ENCODE measurements at places on chromosomes 7 and 10.

- DNase-seq, result no peak
Observed at GRCh38 chr7:4260867-4261600, 421.1 kb upstream of the FOXK1 start.

- no peak for DNase-seq
Observed at GRCh38 chr10:95441547-95441923, 119.6 kb downstream of the SORBS1 start.

DNA sequence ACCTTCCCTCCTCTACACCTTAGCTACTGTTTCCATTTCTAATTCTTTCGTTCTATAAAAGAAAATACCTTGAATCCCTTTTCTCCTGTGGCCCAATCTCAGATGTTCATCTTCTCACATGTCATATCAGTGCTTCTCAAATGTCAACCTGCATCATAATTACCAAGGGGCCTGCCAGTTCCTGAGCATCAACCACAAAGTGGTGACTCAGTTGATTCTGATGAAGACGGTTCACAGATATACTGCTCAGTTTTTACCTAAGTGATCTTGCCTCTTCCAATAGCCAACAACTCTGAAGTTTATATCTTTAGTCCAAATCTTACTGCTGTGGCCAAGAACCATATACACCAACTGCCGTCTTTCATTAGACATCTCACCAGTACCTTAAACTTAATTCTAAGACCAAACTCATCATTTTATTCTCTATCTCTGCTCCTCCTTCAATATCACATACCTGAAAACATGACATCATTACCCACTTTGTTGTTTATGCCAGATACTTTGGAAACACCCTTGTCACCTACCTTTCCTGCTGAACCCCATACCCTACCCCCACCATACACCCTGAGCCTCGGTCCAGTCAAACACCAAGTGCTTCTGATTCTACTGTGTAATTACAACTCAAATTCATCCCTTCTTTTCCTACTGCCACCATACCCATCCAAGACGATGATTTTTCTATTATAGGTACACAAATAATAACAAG lies 115.5 kb downstream of the LMBR1 start:
- DNase-seq, result no peak

- DNase-seq, result no peak
Observed at GRCh38 chr10:49408519-49409306, 12.8 kb upstream of the DRGX start.

GRCh38 chr7:158424531-158424930 lies 163.1 kb downstream of the PTPRN2 start:
- no peak for DNase-seq
